ENCODE measurements at places on chromosomes 5 and 9.

- no peak for DNase-seq
Observed at GRCh38 chr5:163670036-163670435, 164.6 kb downstream of the MAT2B start.

GRCh38 chr9:77183581-77183980 lies 6.2 kb downstream of the VPS13A start:
- no peak for DNase-seq

- no peak for DNase-seq
Observed at GRCh38 chr5:79792463-79792862, 102.8 kb downstream of the CMYA5 start.

- DNase-seq, result no peak
Observed at GRCh38 chr5:78808380-78808779, 159.8 kb upstream of the LHFPL2 start.

DNA sequence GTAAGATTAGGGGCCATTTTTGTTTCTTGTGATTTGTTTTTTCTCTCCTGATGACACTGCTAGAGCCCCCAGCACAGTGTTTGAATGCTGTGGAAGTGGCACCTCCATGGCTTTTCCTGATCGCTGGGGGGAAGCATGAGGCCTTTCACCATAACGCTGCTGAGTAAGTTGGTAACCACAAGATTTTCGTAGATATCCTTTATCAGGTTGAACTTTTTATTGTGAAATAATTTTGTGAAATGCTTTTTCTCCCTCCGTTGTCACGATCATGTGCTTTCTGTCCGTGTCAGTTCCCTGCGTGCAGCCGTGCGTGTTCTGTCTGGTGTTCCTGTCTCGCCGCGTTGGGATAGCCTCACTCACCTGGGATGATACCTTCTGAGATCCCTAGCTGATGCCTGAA lies 59.4 kb downstream of the EHMT1 start:
- DNase-seq, result no peak

GRCh38 chr5:141420855-141421488 lies at the start of gene PCDHGA11:
Gene PCDHGA11 (plus strand): TSS chr5:141421051. CDS start chr5:141421228, 177 bp downstream.
- DNase-seq, result no peak

GRCh38 chr9:130537346-130538050 lies 41.9 kb upstream of the FUBP3 start:
- no peak for DNase-seq

DNA sequence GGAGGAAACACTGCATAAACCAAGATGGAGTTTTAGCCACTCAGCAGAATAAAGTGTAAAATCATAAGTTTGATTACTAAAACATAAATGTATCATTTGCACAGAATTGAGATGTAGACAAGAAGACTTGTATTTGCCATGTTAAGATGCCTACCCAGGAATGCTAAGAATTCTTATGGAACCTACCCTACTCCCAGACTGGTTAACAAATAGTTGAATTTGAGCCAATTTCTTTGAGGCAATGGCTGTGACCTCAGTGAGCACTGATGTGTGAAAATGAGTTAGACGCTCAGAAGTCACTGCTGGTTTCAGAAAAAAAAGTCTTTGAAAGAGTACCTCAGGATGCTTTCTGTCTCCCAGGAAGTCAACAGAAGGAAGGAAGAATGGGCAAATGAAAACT lies 95.6 kb downstream of the ESM1 start:
- DNase-seq, result no peak

- DNase-seq, result no peak
Observed at GRCh38 chr5:143129910-143130612, 273.4 kb downstream of the NR3C1 start.

DNA sequence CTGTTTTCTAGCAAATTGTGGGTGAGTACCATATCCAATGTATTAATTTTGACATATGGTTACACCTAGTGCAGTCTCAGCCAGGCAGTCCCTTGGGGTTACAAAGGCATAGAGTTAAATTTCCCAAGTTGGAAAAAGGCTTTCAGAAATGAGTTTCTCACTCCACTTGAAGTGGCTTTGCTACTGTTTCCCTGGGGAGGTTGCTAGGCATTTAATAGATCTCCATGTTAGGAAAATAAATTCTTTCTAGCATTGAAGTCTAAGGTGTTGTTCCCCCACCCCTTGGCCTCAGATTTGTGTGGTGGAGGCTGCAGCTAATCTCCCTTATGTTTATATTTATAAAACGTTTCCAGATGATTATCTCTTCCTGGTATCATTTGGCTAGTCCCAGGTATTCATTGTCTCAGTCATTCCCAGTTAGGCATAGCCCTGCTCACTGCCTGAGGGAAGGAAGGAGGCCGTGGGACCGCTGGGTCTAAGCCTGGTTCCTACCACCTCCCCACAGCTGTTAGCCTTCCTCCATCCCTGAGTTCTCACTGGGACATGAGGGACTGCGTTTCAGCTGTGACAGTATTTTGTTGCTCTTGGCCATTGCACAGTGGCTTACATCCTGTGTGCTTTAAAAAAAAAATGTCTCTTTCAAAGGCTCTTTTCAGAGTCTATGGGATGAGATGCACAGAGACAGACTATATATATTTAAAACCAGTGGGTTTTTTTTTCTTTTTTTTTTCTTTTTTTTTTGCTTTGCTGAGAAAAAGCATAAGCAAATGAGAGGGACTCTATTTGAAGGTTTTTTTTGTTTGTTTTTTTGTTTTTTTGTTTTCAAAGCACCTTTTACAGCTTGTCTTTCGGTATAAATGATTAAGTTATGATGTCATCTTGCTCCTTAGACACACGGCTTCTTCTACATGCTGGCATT lies 121.5 kb downstream of the MAST4 start:
- no peak for DNase-seq

DNA sequence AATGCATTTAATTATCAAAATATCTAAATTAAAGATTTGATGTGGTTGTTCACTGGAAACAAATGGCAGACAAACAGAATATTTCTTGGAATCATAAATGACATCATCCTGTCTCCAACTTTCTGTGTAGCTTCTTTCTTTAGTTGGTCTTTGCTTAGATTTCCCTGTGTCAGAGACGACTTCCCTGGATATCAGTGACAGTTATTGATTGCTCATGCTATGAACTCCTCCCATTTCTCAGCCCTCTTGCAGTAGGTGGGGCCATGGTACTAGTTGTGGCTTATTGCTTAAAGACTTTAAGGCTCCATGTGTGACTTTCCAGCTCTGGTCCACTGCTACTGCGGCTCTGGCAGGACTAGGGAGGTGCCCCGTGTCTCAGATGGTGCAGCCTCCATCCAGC lies 592.6 kb downstream of the MTRR start:
- DNase-seq, result no peak

- DNase-seq, result no peak
Observed at GRCh38 chr5:88691945-88692868, 190.8 kb downstream of the MEF2C start.
